NCI-H2029 treated with DMSO at 0.1 percent for 48 hours (cell line): ENCODE measurements at places on chromosomes 4 and X.

- no peak for DNase-seq
Observed at GRCh38 chr4:140924761-140925392, 168.7 kb upstream of the TBC1D9 start.

- DNase-seq: no peak
Observed at GRCh38 chr4:175791221-175791620, 20.8 kb downstream of the GPM6A start.

- DNase-seq: no peak
Observed at GRCh38 chr4:179625406-179625805, 2183.2 kb upstream of the AGA start.

DNA sequence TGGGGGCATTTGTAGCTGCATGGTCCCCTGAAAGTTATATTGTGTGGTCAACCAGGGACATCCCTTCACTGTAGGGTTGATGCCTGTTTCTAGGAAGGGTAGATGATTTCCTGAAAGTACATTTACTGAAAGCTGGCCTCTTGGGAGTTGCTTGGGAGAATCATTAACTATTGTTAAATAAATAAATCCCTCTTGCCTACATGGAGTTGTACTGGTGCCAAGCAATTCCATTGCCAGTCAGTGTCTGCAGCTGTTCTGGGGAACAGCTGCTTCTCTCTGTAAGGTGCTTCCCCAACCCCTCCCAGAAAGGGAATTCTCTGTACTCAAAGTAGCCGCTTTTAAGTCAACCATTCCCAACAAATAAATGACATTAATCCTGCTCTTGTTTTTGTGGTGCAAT lies 51.1 kb downstream of the C4orf51 start:
- DNase-seq: peak; percentile 66

DNA sequence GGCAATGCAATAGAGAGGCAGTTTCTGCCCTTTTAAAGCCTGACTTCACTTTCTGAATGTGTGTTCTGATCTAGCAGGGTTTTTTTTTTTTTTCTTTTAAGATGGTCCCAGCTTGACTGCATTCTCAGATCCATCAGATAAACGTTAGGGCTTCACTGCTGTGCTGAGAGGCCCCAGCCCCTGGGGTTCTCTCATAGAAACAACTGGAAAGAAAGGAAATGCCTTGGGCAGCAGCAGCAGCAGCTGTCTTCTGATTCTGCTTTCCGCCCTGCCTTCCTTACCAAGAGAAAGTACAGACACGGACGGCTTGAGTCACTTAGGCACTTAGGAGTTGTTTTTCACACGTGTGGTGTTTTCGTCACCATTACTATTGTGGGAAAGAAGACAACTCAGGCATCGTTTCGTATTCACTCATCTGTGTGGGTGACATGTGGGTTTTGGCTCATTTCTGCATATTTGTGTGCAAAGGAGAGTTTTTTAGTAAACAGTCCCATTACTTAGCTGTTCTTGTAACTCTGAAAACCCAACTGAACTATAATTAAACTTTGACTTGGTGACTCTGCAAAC lies 172.0 kb downstream of the PTTG2 start:
- no peak for DNase-seq

- no peak for DNase-seq
Observed at GRCh38 chr4:185931986-185932385, 120.0 kb upstream of the SORBS2 start.
